ENCODE measurements at places on chromosomes 3 and 15.

DNA sequence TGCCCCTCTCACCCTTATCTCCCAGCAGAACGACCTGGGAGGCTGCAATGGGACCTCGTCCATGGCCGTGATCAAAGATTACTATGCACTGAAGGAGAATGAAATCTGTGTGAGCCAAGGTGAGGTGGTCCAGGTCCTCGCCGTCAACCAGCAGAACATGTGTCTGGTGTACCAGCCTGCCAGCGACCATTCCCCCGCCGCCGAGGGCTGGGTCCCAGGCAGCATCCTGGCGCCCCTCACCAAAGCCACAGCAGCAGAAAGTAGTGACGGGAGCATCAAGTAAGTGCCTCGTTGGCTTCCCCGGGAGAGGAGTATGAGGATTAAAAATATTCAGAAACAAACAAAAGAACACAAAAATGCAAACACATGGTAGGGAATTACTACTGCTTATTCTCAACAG, 55.9 kb upstream of the UMPS start:
- no peak for DNase-seq

GRCh38 chr15:62262305-62262941, 97.3 kb upstream of the C2CD4B start:
- no peak for DNase-seq

- DNase-seq = no peak
Observed at GRCh38 chr15:90820481-90820880, 47.9 kb upstream of the FURIN start.

DNA sequence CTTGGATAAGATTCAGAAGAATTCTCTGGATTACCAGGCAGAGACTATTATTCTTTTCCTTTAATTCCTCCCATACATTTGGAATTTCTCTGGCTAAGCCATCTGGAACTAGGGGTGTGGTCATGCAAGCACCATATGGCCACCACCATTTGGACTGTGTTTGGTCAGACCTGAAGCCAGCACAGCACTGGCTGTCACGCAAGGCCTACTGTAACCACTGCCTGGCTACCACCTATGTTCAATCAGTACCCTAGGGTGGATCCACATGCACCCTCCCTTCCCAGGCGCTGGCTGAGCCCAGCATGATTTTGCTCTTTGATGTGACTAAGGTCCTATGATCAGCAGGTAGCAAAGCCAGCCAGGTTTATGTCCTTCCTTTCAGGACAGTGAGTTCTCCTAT, 287.8 kb upstream of the GOLIM4 start:
- DNase-seq = no peak

- no peak for DNase-seq
Observed at GRCh38 chr3:37024092-37024491, 30.8 kb downstream of the MLH1 start.

GRCh38 chr3:133418361-133418760, 18.5 kb downstream of the BFSP2 start:
- no peak for DNase-seq

DNA sequence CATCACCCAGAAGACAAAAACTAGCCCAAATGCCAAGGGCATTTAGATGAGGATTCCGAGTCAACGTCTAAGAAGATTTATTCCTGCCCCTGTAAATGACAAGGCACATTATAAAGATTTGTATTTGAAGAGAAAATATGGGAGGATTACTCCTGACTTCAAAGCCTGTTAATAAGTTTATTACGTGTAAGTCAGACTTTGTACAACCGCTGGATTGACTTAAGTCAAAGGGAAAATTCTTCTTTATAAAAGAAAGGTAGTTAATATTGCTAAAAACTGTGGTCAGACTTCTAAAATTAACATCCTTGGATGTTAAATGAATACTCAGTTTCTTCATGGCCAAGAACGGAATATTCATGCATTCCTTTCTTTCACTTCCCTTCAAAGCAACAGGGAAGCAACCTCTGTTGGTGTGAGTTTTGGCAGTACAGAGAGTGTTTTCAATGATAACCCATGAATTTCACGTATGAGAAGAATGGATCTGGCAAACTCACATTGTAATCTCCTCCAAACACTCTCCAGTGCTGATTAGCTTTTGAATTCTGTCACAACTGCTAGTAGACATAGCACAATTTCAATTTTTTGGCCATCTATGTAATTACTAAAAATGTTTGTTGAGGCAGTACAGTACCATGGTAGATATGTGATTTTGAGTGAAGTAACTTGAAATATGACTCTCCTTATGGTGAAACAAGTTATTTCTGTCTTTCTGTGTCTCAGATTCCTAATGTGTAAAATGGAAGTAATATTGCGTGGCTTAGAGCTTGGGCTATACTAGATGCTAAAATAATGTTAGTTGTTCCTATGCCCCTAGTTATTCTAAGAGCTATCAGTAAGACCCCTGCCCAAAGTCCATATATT, 62.0 kb downstream of the PLD1 start:
- DNase-seq = no peak

DNA sequence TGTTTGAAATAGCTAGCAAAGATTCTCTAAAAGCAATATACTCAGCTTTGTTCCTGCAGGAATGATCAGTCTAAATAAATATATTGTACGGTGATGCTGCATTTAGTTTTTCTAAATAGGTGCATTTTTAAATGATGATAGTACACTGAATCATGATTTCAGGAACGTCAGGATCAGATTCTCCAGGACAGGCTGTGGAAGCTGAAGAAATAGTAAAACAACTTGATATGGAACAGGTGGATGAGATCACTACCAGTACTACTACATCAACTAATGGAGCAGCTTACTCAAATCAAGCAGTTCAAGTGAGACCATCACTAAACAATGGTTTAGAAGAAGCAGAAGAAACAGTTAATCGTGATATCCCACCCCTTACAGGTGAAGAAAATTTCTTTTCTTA, 46.3 kb upstream of the EIF3J start:
- no peak for DNase-seq

DNA sequence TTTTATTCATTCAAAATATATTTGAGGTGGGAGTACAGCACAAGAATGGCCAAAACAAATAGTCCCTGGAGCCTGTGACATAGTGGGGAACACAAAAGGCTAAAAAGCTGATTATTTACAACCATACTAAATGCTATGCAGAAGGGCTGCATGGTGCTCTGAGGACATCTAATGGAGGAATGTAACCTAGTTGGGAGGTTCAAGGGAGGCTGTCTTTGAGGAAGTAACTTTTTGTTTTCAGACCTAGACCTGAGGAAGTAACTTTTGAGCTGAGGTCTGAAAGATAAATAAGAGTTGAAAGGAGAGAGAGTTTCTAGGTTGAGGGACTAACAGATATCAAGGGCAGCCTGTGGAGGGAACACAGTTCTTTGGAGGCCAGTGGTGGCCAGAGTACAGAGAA, 34.8 kb upstream of the RASA2 start:
- no peak for DNase-seq

DNA sequence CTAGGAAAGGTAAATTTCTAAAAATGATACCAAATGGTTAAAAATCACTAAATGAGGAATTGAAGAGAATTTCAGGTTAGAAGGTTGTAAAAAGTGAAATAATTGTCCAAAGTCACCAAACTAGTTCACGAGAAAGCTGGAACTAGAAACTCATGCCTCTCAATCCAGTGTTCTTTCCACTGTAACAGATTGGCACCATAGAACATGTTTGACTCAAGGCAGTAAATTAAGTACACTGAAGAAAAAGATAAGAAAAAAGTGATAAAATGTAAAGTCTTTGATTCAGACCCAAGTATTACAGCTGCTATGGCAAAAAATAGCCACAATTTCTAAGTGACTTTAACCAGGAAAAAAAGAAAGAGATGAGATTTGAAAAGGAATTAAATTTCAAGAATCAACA, 26.5 kb downstream of the ZBTB20 start:
- DNase-seq = no peak

DNA sequence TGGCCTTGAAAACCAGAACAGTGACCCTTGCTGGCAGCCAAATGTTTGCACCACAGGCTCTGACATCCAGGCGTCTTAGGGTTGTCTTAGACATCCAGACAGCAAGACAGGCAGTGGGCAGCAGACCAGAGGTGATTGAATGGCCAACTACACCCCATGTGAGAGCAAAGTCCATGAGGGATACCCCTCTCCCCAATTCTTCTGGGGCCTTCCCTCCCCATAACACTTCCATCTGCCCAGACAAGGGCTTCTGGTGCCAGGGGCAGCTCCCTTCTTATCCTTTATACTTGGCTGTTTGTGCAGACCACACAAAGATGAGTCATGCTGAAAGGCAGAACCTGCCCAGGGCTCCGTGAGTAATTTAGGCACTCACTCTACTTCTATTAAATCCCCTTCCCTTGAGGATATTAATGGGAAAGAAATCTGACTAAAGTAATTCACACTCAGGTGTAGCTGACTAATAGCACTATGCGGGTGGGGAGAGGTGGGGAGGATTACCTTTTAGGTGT, 257.9 kb downstream of the UACA start:
- no peak for DNase-seq

DNA sequence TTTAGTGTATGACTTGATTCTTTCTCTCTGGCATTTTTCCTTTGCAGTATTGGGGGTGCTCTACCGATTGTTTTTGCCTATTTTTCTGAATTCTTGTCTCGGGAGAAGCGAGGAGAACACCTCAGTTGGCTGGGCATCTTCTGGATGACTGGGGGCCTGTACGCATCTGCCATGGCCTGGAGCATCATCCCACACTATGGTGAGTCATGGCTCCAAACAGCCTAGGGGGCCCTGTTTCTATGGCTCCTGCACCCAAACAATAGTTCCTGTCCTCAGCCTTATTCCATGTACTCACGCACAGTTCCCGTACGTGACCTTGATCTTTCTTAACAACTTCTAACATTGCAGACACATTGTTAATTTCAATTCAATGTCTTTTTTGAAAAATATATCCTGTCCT, 152.3 kb downstream of the SV2B start:
- no peak for DNase-seq

GRCh38 chr15:44029940-44030568, 165.0 kb downstream of the FRMD5 start:
- DNase-seq = no peak

DNA sequence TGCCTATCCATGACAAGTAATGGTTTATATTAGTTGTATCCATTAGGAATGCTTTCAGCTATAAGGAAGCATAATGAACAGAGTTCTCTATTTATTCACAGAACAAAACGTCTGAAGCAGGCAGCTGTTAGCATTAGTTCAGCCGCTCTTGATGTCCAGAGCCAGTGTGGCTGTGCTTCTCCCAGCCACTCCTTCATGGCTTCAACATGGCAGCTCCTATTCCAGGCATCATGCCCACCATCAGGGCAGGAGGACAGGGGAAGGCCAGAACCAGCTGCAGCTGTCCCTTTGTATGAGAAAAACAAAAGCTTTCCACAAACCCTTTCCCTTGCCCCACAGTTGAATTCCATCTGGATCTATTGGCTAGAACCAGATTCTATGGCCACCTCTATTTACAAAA, 12.9 kb upstream of the SNRK start:
- DNase-seq = no peak

GRCh38 chr15:92725171-92725570, 69.6 kb upstream of the FAM174B start:
- no peak for DNase-seq

DNA sequence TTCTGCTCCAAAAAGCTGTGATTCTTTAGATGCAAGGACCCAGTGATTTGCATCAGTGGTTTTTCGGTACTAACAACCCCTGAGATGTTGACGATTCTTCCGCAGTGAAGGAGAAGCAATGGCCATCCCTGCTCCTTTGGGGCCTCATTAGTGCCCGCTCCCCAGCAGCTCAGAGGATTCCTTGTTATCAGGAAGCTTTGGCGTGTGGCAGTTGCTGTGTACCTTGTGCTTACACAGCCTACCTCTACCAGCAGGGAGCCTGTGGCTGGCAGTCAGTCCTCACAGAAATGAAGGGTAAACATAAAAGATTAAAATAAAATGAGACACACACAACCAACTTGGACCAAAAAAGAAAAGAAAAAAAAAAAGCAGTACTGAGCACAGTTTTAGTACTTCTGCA, 55.2 kb downstream of the CNTN3 start:
- no peak for DNase-seq

- no peak for DNase-seq
Observed at GRCh38 chr3:179452176-179452564, 900 bp upstream of the GNB4 start.

GRCh38 chr3:62462104-62462762, 88.9 kb upstream of the FEZF2 start:
- DNase-seq = no peak

DNA sequence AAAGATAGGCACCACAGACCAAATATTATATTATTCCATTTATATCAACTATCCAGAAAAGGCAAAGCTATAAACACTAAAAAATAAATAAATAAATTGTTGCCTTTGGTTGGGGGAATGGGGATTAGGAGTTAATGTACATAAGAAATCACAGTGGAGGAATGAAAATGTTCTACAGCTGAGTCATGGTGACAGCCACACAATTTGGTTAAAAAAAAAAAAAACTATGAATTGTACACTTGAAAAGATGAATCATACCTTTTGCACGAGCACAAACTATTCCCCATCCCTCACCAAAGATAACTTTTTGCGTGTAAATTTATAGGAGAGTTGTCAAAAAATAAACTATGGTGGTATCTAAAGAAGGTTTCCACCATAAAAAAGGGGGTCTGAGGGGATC, 103.2 kb downstream of the TBC1D5 start:
- DNase-seq = no peak

DNA sequence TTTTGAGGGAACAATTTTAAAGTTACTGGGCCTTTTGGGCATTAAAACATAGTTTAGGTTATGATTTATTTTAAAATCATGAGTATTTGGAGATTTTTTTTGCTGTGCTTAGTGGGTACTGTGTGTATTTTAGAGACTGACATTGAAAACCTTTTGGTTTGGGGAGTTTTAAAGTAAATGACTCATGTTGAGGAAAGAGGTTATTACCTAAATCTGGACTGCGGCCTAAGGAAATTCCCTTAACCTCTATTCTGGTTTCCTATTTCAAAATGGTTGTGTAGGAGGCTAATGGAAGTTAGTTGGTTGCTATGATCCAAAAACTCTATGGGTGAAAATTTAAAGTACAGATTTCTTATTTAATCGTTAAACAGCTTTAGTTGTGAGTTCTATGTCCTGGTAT, 57.3 kb upstream of the DPH6 start:
- DNase-seq = no peak

GRCh38 chr3:58084788-58085543, 76.7 kb downstream of the FLNB start:
- no peak for DNase-seq

DNA sequence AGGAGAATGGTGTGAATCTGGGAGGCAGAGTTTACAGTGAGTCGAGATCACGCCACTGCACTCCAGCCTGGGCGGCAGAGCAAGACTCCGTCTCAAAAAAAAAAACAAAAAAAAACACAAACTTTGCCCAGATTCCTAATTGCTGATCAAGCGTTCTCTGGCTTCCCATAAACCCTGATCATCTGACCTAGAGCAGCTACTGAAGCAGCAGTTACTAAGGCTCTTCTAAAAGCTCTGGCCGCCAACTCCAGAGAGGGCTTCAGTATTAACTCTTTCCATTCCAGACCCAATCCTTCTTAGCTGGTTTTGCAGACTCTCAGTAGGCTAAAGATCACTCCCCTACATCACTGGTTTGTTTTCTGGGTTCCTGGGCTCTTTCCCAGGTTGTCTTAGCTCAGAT, 201.6 kb downstream of the IGSF11 start:
- no peak for DNase-seq

GRCh38 chr3:194397757-194398312, 1.2 kb downstream of the GP5 start:
- DNase-seq = no peak
